A549 treated with GW870086 at 1 μM for 4 hours (cell line): ENCODE measurements at places on chromosomes 6 and 20. TPM values are rescaled to one million over a fixed set of nuclear protein-coding genes. Genes with fewer than 3 reads are reported as not detected.

FNDC11 gene
- 0.13 to 0.54 TPM (median 0.21 TPM) in 5 replicates for total RNA-seq

OGFRL1 gene
- 4.1 to 7.0 TPM (median 6.1 TPM) in 5 replicates for total RNA-seq

SMLR1 gene
- not detected in 5 replicates for total RNA-seq

CD93 gene
- total RNA-seq: 0.02 to 0.03 TPM in 2 of 5 replicates, not detected in the others

HAO1 gene
- total RNA-seq: not detected in 5 replicates

UBD gene
- total RNA-seq: 0.44 to 0.95 TPM (median 0.61 TPM) in 5 replicates

CYP24A1 gene
- total RNA-seq: 85.5 to 193 TPM (median 162 TPM) in 5 replicates

PREP gene
- total RNA-seq: 33.6 to 37.4 TPM (median 36.9 TPM) in 5 replicates

PLN gene
- not detected in 5 replicates for total RNA-seq
